ENCODE measurements at places on chromosomes 7 and 10.

GRCh38 chr7:121138262-121138933 lies 149.9 kb downstream of the CPED1 start:
- DNase-seq = no peak

GRCh38 chr7:113810080-113810744 lies 108.6 kb downstream of the PPP1R3A start:
- DNase-seq = no peak

DNA sequence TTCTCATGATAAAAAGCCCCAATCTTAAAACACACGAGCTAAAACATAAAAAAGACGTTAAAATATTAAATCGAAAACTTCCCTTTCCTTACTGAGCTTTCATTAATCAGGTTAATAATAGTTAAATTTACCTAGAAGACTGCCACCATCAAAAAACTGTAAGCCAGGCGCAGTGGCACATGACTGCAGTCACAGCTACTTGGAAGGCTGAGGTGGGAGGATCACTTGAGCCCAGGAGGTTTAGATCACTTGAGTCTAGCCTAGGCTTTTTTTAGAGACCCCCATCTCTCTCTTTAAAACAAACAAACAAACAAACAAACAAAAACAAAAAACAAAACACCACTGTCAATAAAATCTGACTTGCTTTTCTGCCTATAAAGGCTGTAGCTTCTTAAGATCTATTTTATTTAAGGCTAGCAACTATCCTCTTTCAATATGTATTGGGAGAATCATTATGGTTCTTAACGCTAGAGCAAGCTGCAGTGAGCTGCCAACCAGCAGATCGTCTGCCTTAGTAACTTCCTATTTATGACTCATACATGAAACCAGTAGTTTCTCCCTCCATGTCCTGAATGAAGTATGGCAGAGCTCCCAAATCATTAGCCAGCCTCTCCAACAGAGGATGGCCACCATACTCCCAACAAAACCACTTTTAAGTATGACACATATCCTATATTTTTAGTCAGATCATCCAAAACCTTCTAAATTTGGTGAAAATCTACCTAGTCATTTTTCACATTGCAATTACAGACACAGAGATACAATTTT lies 163.7 kb downstream of the SRPK2 start:
- DNase-seq = no peak

- DNase-seq = no peak
Measured at GRCh38 chr10:27197980-27198620, 42.5 kb downstream of the ACBD5 start.

DNA sequence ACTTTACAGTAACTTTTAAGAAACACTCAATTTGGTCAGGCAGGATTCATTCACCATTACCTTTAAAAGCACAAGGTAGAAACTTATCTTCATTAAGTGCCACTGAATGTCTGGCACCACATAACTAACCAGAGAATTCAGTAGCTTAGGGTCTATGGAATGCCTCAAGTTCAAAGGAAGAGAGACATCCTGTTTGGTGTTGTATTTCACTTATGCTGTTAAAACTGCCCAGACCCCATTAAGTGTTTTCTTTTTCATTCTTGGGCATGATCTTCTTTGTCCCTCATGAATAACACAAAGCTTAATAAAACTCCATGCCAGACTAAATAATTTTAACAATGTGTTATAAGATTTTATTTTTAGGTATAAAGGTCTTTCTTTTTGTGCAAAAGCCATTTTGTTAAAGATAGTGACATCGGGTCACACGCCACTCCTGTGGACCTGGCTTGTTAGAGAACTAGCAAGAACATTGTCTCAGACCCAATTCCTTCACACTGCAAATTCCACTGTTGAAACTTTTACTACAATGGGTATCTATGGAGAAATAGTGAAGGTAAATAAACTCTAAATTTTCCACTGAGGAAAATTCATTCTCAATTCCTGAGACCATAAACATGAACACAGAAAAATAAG lies 221.0 kb downstream of the TWIST1 start:
- DNase-seq = no peak

DNA sequence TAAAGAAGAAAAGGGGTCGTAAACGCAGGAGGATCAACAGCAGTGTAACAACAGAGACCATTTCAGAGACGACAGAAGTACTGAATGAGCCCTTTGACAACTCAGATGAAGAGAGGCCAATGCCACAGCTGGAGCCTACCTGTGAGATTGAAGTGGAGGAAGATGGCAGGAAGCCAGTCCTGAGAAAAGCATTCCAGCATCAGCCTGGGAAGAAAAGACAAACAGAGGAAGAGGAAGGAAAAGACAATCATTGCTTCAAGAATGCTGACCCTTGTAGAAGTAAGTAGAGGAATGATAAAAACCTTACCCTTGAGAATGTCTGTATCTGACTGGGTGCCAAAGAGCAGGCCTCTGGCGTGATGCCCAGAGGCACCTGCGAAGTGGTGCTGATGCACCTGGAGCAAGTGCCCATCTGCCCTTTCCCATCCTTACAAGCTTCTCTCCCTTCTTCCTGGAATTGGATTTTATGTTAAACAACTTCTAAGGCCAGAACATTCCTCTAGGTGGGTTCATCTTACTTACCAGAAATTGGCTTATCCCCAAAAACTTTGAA lies 86.4 kb upstream of the SAMD8 start:
- no peak for DNase-seq

GRCh38 chr10:117320050-117320665 lies 55.1 kb downstream of the PDZD8 start:
- no peak for DNase-seq

DNA sequence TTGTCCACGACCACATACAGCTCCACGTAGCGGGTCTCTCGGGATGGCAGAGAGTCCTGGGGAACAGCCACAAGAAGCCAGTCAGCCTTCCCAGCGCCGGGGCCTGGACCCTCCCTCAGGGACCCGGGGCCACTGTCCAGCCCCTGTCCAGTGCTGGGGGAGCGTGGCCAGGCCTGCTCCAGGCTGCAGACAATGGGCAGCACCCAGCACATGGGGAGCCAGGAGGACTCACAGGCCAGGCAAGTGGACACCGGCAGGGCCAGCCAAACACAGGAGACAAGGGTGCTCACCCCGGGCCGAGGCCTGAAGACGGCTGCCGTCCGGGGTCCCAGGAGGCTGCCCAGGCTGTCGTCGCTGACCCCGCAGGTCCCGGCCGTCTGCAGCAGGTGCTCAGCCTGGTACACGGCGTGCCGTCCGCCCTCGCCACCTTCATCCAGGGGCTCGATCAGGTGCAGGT lies 3.7 kb downstream of the ADAM8 start:
- DNase-seq = no peak

- no peak for DNase-seq
Measured at GRCh38 chr10:69481305-69481704, 30.0 kb downstream of the TSPAN15 start.
